Fibroblast of the aortic adventitia (primary cell): ENCODE measurements at places on chromosomes 16 and 17.

DNA sequence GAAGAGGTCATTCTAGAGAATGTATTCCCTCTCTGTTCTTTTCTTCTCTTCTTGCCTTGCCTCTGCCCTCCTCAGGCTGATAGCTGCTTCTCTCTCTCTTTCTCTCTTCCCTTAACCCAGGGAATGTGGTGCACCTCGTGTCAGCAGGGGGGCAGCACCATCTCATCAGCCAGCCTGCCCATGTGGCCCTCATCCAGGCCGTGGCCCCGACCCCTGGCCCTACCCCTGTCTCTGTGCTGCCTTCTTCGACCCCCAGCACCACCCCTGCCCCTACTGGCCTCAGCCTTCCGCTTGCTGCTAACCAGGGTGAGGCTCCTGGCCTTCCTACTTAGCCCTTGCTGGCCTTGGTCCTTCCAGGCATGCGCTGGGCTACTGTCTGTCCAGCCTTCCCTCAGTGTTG is 23.5 kb downstream of the SRCAP start:
- DNase-seq = no peak

DNA sequence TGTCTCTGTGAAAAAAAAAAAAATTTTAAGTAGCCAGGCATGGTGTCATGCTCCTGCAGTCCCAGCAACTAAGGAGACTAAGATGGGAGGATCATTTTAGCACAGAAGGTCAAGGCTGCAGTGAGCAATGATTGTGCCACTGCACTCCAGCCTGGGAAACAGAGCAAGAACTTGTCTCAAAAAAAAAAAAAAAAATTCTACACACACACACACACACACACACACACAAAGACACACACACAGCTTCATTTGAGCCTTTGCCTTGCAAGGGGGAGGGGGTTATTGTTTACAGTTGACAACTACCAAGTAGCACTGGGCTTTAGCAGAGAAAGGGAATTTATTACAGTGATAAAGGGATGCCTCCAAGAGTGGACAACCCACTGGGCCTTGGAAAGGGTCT is 4.9 kb upstream of the POLR3E start:
- DNase-seq = peak; percentile 9

GRCh38 chr17:40528692-40529417 is 27.4 kb upstream of the TNS4 start:
- DNase-seq = no peak

DNA sequence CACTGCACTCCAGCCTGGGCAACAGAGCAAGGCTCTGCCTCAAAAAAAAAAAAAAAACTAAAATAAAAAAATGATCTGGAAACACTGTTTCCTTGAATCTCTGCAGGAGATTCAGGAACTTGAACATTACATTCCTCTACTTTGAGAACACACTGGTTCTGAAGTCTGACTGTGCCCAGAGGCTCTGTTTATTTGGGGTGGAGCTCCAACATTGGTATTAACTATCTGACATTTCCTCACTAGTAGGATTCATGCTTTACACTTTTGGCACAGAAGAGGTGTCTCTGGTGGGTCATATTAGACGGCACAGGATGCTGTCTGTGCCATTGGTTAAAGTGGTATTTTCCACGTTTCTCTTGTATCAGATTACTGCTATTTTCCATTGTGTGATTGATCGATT is 10.4 kb downstream of the SULT1A2 start:
- DNase-seq = no peak

DNA sequence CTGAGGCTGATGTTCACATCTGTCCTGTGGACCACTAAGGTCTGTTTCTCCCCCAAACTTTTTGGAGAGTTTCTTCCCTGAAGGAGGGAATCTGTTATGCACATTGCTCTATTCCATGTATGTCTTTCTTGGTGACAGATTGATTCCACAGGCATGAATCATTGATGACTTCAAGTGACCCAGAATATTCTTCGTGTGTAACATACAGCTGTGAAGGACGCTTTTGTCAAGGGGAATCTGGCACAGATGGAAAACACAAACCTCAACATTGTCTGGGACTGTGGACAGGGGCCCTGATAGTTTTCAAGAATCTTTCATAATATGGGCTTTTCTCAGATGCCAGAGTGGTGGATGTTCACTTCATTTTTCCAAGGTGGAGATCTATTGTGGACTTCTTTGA is 223.1 kb upstream of the MAF start:
- no peak for DNase-seq

DNA sequence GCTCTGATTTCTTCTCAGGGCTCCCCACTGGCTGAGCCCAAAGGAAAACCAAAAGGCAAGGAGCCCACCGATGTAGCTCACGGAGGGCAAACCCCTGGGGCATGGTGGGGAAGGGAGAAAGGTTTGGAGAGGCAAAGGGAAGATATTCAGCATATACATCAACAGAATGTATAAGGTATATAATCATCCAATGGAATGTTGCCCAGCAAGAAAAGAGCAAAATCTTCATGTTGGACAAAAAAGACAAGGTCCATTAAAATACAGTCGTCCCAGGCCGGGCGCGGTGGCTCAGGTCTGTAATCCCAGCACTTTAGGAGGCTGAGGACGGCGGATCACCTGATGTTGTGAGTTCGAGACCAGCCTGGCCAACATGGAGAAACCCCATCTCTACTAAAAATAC is 1.6 kb downstream of the CPPED1 start:
- DNase-seq = no peak

GRCh38 chr17:8859027-8859803 is 8.3 kb downstream of the PIK3R6 start:
- DNase-seq = no peak

- no peak for DNase-seq
Measured at GRCh38 chr17:21545064-21545463, 147.3 kb upstream of the KCNJ18 start.

- DNase-seq = peak; percentile 88
Measured at GRCh38 chr16:65002265-65002664, 119.6 kb downstream of the CDH11 start.

DNA sequence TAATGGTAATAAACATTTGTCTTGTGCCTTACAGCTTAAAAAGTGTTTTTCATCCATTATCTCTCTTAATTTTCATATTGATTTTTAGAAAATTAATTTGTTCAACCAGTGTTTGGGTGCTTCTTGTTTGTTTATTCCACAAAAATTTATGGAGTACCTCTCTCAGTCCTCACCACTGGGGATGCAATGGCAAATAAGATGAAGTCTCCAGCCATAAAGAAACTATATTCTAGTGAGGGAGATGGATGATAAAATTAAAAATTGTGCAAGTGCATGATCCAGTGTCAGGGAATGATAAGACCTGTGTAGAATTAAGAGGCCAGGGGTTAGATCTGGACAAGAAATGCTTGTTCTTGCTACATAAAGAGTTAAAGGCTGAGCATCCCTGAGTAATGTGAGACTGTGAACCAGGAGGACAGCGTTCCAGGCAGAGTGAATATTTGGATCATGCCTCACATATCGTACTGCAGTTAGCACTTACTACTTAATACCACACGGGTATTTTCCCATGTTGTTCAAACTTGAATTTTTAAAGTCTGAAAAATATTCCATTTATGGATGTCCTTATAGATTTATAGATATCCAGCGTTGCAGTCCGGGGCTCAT is 535.7 kb upstream of the HSBP1 start:
- DNase-seq = peak; percentile 9

GRCh38 chr17:2894782-2895181 is 98.5 kb downstream of the RAP1GAP2 start:
- DNase-seq = no peak

DNA sequence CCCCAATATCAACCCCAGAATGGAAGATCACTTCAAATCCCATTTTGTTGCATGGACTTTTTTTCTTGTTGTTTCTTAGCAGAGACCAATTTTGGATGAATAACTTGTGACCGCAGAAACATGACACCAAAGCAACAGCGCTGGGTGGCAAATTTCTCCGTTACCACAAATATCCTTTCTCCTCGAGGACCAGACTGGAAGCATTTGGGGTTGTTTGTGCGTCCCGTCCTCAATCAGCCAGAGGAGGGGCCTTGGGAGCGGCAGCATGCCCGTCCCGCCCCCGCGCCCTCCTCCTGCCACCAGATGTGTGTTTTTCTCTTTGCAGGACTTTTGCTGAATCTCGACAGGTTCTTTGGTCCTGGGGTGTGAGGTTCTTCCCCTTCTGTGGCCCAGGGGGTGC is 282.5 kb upstream of the FOXF1 start:
- DNase-seq = no peak

DNA sequence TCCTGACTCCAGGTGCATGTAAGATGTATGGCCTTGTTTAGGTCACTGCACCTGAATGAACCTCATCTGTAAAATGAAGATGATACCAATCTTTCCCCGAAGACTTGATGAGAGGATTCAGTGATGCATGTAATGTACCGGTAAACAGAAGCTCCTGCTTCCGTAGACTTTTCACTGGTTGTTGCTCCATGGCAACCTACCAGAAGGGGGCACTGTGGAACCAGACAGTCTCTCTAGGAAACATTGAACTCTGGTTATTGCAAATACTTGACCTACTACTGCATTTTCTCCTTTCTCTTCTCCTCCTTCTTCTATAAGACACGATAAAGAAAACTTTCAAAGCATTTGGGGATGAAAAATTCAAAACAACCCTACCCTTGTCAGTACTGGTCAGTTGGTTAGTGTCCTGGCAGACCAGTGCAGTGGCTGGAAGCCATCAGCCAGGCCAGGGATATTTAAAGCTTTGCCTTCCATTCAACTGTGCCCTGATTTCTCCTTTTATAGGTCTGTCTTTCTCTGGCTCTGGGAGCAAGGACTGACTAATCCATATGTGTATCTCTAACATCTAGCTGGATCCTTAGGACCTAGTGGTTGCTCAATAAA is 667.4 kb upstream of the SALL1 start:
- DNase-seq = peak; percentile 74

GRCh38 chr17:38562903-38563302 is 42.8 kb downstream of the SRCIN1 start:
- no peak for DNase-seq

DNA sequence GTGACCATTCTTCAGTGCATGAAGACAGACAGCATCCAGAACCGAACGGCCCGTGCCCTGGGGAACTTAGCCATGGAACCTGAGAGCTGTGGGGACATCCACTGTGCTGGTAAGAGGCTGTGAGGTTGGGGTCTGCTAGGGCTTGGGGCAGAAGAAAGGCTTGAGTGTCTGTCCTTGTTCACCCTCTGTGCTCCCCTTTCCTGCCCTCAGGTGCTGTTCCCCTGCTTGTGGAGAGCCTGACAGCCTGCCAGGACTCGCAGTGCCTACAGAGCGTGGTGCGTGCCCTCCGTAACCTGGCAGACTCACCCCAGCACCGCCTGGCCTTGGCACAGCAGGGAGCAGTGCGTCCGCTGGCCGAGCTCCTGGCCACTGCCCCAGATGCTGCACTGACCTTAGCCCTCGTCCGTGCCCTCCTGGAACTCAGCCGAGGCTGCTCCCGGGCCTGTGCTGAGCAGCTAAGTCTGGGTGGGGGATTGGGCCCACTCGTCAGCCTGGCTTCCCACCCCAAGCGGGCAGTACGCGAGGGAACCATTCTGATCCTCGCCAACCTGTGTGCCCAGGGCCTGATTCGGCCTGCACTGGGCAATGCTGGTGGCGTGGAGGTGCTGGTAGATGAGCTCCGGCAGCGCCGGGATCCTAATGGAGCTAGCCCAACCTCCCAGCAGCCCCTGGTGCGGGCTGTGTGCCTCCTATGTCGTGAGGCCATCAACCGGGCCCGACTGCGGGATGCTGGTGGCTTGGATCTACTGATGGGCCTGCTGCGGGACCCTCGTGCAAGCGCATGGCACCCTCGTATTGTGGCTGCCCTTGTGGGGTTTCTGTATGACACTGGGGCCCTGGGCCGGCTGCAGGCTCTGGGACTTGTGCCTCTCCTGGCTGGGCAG is 2.9 kb downstream of the ARMC5 start:
- no peak for DNase-seq

GRCh38 chr17:68860941-68861340 is 94.3 kb downstream of the ABCA8 start:
- no peak for DNase-seq

GRCh38 chr17:263271-263670 is 81.8 kb upstream of the DOC2B start:
- no peak for DNase-seq

- no peak for DNase-seq
Measured at GRCh38 chr17:12579288-12579687, 86.4 kb upstream of the MYOCD start.

DNA sequence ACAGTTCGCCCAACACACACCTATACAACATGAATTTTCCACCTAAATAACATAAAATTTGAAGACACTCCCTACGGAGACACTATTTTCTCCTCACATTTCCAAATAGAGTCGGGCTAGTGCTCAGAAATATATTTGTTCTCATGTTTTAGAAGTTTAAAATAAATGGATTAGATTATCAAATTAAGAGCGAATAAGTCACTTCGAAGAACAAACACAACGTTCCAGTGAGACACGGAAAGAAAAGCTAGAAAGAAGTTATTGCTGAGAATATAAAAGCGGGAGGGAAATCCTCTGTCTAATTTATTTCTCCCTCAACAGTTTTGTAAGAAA is 2.0 kb upstream of the HS3ST3B1 start:
- DNase-seq = peak; percentile 47

GRCh38 chr16:21281698-21282389 is 3.8 kb upstream of the CRYM start:
- no peak for DNase-seq

DNA sequence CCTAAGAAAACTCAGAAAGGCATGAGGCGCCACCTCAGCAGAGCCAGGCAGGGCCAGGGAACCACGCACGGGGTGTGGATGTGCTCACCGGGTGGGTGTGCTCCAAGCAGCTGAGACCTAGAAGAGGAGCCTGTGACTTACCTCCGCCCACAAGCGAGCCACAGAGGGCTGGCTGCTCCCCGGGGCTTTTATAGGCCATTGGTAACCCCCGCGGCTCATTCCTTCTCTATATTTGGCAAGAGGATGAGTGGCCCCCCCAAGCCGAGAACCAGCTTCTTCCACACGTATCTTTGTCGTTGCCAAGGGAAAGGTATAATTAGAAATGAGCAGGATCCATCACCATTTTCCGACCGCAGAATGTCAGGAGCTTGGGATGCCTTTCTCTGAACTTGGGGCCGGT is at the start of gene MYH3:
Gene MYH3, minus strand, starts transcription at position 162 of the 400 bp plus-strand sequence. CDS start 2,245 bp downstream, outside the sequence.
- DNase-seq = no peak

DNA sequence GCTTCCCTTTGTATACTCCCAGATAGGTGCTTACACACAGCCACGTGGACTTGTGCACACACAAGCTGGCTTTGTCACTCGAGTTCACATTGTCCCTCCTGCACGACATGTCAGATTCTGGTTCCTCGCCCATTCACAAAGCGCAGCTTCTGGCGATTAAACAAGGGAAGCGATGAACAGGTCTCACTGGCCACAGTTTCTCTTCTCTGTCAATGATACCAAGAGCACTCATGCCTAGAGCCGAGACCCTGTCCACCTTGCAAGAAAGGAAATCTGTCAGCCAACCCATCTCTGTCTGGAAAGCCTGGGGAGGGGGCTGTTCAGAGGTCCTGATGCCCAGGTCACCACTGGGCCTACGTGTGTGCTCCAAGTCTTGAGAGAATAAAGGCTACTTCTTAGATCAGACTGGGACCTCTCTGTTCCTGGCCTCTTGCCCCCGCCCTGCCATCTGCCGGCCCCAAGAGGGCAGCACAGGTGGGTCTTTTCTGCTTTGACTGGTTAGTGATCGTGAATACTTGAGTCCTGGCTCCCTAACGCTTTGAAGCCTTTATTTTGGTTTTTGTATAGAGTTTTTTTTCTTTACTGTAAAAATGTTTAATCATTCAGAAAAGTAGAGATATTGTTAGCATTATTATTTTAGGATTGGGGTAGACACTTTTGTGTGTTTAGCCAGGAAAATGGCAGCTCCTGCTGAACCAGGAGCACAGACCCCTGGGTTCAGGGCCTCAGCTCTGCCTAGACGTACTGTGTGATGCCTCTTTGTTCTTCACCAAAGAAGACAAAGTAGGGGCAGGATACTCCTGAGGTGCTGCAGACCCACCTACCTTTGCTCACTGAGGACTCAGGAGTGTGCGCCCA is 104.7 kb downstream of the MRM1 start:
- DNase-seq = peak; percentile 26

GRCh38 chr17:46866747-46867146 is 15.4 kb downstream of the WNT9B start:
- no peak for DNase-seq
